ENCODE measurements at places on chromosomes 16 and 17. TPM values are rescaled to one million over a fixed set of nuclear protein-coding genes. Genes with fewer than 3 reads are reported as not detected.

The KCNJ2 gene
- total RNA-seq, result 0.14 TPM

GRCh38 chr17:64747938-64748540 lies 85.9 kb upstream of the SMURF2 start:
- no peak for DNase-seq

The IGSF6 gene
- not detected for total RNA-seq

The CRK gene
- 60.5 TPM for total RNA-seq

- DNase-seq, result no peak
Observed at GRCh38 chr16:67746846-67747245, 27.7 kb upstream of the GFOD2 start.

DNA sequence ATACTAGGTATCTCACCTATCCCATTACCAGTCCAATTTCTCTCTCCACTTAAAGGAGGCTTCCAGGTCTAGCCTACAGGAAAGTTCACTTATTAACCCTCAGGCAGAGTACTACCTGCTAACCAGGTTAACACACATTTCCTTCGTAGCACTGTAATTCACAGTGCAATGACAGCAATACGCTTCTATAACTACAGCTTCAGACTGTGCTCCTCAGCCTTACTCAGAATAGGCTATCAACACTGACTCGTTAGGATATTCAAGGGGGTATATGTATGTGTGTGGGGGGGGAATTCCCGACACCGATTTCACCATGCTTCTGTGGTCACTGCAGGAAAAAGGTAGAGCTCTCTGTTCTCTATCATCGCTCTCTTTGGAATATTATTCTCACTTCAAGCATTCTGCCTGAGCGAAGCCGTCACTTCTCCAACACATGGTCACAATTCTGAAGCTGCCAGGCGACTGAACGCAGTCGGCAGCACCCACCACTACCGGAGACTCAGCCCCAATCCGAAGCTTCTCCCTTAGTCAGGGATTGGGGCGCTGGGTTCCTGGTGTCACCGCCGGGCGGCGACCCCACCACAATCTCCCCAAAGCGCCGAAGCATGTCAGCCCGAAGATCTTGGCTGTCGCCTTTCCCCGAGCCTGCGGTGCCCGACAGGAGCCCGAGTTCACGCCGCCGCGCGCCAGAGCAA lies 618 bp downstream of the GGA3 start:
- peak; percentile 64 for DNase-seq

DNA sequence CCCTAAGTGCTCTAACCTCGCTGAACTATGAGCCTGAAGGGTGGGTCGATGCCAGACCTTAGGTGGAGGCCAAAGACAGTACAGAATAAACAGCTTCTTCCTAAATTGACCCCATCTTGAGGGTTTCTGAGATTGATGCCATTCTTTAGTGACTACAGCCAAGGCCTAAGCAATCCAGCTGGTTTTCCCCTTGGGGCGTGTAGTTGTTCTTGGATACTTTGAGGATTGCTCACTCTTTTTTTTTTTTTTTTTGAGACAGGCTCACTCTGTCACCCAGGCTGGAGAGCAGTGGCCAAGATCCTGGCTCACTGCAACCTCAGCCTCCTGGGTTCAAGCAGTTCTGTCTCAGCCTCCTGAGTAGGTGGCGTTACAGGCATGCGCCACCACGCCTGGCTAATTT lies 2.0 kb downstream of the OVCA2 start:
- DNase-seq, result no peak

DNA sequence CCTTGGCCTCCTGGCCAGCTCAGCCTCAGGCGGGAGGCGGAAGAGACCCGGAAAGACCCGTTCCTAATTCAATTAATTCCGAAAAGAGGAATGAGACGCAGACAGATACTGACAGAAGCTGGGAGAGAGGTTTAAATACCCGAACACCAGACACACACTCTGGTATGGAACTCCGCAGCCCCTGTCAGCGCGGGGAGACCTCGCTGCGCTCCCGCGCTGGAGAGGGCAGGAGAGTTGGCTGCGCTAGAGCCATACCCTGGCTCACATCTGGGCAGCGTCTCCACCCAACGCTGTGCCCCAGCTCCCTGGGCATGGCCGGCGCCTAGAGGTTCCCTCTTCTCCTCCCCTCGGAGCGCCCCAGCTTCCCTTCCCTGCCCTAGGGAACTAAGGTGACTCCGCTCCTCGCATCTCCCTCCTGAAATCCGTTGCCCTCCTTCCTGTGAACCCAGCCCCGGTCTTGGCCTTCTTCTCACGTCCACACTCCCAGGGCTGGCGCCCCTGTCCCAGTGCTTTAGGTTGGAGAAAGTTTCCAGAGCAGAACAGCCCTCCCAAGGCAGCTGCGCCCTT lies 8.0 kb downstream of the NEUROD2 start:
- peak; percentile 73 for DNase-seq

The NPTX1 gene
- 4.2 TPM for total RNA-seq

DNA sequence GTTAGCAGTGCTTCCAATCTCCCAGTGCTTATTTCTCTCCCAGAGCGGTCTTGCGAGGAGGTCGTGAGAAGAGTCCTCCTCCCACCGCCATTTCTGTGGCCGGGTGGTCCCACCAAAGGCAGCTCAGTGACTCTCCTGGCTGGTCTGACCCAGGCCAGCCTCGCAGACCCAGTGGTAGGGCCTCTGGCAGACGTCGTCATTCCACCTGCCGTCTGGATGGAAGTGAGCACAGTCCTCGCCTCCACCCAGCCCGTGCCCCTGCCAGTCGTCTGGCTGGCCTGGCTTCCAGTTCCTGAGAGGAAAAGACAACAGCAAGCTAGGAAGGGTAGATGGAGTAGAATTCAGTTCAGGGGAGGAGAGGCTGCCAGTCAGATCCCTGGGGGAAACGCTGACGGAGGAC lies 5.1 kb downstream of the CLEC10A start:
- DNase-seq, result peak; percentile 19

The RETREG3 gene
- 39.4 TPM for total RNA-seq

The CHST4 gene
- 6.7 TPM for total RNA-seq

GRCh38 chr17:57481910-57482391 lies 225.6 kb downstream of the MSI2 start:
- no peak for DNase-seq

DNA sequence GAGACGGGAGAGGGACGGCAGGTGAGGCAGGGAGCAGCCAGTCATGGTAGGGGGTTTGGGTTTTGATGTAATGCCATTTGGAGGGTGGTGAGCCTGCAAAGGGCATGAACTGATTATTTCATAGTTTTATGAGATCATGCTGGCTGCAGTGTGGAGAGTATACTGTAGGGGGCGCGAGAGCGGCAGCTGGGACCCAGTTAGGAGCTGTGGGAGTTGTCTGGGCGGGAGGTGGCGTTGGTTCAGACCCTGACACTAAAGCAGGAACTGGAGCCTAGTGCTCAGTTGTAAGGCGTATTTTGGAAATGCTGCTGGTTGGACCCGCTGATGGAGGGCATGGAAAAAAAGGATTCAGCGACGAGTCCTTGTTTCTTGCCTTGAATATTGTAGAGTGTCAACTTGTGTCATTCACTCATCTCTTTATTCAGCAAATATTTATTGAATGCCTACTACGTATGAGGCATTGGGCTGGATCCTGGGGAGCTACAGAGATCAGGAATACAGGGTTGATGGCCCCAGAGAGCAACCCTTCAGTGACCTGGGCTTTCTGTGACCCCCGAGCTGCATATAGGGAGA lies 23.7 kb upstream of the KDM8 start:
- DNase-seq, result peak; percentile 89

The PDPK1 gene
- total RNA-seq, result 21.7 TPM

DNA sequence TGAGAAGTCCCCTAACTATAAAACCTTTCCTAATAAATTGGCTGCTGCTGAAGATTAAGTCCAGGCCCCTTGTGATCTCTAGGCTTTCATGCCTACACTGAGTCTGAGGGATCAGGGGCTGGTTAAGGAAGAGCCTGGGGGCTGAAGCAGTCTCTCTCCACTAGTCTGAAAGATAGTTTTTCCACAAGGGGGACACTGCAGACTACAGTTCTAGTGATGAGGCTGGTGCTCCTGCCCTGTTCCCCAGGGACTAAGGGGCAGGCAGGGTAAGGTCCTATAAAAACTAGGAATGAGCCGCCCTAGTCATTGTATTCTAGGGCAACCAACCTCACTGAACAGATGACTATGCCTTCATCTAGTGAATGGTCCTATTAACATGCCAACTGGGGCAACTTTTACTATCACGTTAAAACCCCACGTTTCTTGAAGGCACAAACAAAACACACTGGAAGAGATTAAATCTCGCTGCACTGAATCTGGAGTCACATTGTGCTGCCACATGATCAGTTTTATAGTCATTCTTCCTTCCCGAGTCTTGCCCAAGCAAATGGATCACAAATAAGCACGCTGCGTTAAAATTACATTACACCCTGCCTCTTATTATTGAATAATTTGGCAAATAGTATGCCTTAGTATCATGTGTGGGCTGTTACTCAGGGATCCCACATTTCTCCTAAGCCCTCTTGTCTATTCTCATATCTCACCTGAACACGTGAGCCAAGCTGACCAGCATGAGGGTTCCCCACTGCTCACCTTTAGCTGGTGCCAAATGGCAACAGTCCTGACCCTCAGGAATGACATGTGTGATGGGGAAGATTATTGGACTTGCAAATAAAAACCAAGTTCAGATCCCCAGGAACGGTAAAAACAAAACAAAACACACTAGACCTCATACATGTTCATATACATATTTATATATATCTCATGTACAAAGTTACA lies 95.4 kb upstream of the TOB1 start:
- DNase-seq, result no peak

- no peak for DNase-seq
Observed at GRCh38 chr17:16877099-16877498, 94.8 kb downstream of the TNFRSF13B start.

- no peak for DNase-seq
Observed at GRCh38 chr17:3803308-3803640, 2.3 kb upstream of the ITGAE start.

The SLC5A2 gene
- total RNA-seq, result 0.45 TPM

DNA sequence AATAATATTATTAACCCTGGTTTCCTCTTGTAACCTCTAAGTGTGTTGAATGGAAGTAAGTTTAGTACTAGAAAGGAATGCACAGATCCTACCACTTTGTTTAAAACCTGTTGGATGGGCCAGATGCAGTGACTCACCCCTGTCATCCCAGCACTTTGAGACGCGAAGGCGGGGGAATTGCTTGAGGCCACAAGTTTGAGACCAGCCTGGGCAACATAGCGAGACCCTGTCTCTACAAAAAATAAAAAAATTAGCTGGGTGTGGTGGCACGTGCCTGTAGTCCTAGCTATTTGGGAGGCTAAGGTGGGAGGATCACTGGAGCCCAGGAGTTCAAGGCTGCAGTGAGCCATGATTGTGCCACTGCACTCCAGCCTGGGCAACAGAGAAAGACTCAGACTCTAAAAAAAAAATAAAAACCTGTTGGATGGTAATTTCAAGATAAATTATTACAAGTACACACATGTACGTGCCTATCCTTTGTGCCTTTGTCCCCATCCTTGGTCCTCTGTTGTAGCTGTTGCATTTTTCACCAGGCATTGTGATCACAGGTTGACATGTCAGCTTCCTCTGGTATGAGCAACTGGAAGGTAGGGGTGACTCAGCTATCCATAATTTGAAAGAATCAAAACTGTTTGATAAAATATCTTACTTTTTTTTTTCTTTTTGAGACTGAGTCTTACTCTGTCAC lies 30.7 kb upstream of the METTL9 start:
- DNase-seq, result no peak

The CASKIN1 gene
- total RNA-seq, result 1.5 TPM

DNA sequence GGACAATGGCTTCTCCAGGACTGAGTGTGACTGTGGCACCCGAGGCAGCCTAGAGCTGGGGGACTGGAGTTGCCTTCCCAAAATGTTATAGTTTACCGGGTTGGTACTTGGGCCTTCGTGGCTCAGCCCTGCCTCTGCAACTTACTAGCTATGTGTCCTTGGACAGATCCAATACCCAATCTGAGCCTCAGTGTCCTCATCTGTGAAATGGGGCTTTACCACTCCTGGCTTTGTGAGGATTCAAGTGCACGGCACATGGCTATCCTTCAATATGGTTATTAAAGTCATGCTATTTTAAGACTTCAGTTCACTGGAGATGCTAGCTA lies 9.6 kb downstream of the IRX5 start:
- DNase-seq, result no peak

The MT1G gene
- total RNA-seq, result 38.1 TPM

GRCh38 chr17:1260086-1260769 lies 10.0 kb upstream of the BHLHA9 start:
- DNase-seq, result peak; percentile 78

GRCh38 chr17:72397687-72398086 lies 276.9 kb downstream of the SOX9 start:
- DNase-seq, result no peak

The STXBP4 gene
- total RNA-seq, result 6.0 TPM

The C16orf74 gene
- 4.1 TPM for total RNA-seq

GRCh38 chr17:50430821-50431618 lies 5.0 kb downstream of the ACSF2 start:
- DNase-seq, result no peak
